Activated naive CD4-positive, alpha-beta T cell treated with anti-CD3 and anti-CD28 coated beads, Interleukin-2, amount 10 ng/mL, durations not matched to agents 5 hours and 36 hours (primary cell): ENCODE measurements at places on chromosomes 5 and 9. TPM values are rescaled to one million over a fixed set of nuclear protein-coding genes. Genes with fewer than 3 reads are reported as not detected.

Gene NUDT12
- total RNA-seq, result 0.66 TPM

Gene FCN2
- not detected for total RNA-seq

Gene SPINK13
- total RNA-seq, result not detected

Gene DDX46
- total RNA-seq, result 64.0 TPM

Gene ECM2
- total RNA-seq, result not detected

Gene ZNF782
- 5.4 TPM for total RNA-seq

Gene FOXD4L4
- total RNA-seq, result 0.15 TPM

Gene SPATA6L
- total RNA-seq, result 0.43 TPM

Gene FOXD4L3
- total RNA-seq, result not detected

Gene ARHGEF28
- total RNA-seq, result not detected

Gene CD14
- 0.77 TPM for total RNA-seq

Gene NUTM2F
- total RNA-seq, result not detected

Gene ACSL6
- 30.8 TPM for total RNA-seq

Gene TOR4A
- total RNA-seq, result 8.8 TPM

Gene IGFBPL1
- total RNA-seq, result not detected

Gene ITGA2
- total RNA-seq, result 5.0 TPM

Gene PPP2R2B
- 0.60 TPM for total RNA-seq

Gene DOCK2
- 280 TPM for total RNA-seq

Gene CDK9
- 102 TPM for total RNA-seq

Gene IFNA1
- total RNA-seq, result not detected

Gene POLR1E
- 29.2 TPM for total RNA-seq

Gene EIF4E1B
- not detected for total RNA-seq

Gene MEIKIN
- 1.2 TPM for total RNA-seq

Gene GBGT1
- total RNA-seq, result 5.1 TPM

Gene NR5A1
- not detected for total RNA-seq

Gene ADAMTS6
- 2.2 TPM for total RNA-seq

Gene MARVELD2
- 0.30 TPM for total RNA-seq

Gene HTR1A
- not detected for total RNA-seq

Gene CLIC3
- 4.6 TPM for total RNA-seq
